ENCODE measurements at places on chromosomes 6 and 20.

- no peak for DNase-seq
These were observed 49.9 kb downstream of the CLIC5 start for GRCh38 chr6:45965792-45966191.

DNA sequence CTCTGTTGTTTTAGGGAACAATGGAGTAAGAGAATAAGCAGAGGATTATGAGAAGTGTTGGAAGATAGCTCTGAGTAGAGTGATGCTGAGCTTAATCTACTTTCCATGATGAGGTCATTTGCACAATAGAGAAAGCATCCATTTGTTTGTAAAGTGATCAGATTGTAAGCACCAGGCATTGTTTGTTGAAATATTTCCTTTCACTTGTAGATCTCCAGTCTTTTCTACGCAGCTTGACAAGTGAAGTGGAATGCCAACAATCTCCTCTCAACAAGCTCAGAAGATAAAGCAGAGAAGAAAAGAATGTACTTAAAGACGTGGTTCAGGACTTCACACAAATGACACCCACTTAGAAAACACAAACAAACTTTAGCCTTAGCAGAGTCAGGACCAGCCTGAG is 80.1 kb upstream of the MARCKS start:
- no peak for DNase-seq

- DNase-seq = no peak
These were observed 96.6 kb downstream of the YTHDF1 start for GRCh38 chr20:63119121-63119962.

- peak; percentile 83 for DNase-seq
These were observed at the start of gene STK35 for GRCh38 chr20:2101057-2101864. Gene STK35 (plus strand): TSS chr20:2101827. CDS start chr20:2101882, 55 bp downstream.

GRCh38 chr6:136129365-136129764 is 120.7 kb downstream of the MTFR2 start:
- no peak for DNase-seq

GRCh38 chr6:163490826-163491577 is 76.5 kb downstream of the QKI start:
- DNase-seq = peak; percentile 68

GRCh38 chr20:57576617-57577550 is 16.0 kb downstream of the PCK1 start:
- no peak for DNase-seq

DNA sequence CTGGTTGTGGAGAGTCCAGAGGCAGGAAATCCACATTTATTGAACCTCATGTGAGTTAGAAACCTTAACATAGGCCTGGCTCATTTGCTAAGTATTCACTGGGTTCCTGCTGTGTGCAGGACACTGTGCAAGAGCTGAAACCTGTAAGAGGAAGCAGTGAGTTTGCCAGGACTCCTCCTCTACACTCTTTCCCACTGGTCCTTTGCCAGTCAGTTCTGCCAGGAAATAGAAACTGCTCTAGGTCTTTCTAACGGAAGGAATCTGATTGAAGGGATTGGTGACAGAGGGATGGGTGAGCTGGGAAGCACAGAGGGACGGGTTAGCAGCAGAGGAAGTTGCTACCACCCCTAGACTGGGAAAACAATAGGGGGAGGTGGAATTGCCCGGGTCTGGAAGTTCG is 234.2 kb upstream of the ECI2 start:
- no peak for DNase-seq

GRCh38 chr20:32236048-32236533 is 28.4 kb downstream of the POFUT1 start:
- no peak for DNase-seq

DNA sequence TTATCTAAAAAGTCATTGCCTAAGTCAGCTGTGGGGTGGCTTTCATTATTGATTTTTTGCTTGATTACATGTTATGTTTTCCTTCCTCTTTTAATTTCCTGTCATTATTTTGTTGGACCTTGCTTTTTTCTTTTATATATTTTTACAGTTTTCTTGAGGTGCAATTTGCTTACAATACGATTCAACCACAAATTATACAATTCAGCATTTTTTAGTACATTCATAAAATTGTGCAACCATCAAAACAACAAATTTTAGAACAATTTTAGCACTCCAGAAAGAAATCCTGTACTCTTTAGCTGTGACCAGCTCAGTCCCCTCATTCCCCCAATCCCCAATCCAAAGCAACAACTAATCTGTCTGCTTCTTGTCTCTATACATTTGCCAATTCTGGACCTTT is 608.9 kb downstream of the C6orf118 start:
- DNase-seq = no peak

DNA sequence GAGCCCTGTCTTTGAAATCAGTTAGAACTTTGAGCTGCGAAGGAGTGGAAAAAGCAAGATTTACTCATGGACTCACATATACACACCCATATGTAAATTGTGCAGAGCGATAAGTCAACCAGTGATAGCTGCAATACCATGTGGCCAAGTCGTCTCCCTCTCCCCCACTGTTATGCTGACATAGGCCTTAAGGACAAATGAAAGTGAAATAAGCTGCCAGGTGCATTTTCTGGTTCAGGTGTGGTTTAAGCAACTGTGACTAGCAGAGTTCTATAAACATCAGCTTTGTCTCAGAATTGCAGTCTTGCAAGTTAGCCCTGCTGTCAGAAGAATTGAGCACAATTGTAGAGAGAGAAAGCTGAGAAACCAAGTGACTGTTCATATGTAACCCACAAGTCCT is 9.6 kb downstream of the FAM83B start:
- peak; percentile 73 for DNase-seq

GRCh38 chr6:15754035-15754705 is 91.3 kb upstream of the DTNBP1 start:
- DNase-seq = no peak

- no peak for DNase-seq
These were observed 67.3 kb upstream of the NXT1 start for GRCh38 chr20:23283096-23283850.

DNA sequence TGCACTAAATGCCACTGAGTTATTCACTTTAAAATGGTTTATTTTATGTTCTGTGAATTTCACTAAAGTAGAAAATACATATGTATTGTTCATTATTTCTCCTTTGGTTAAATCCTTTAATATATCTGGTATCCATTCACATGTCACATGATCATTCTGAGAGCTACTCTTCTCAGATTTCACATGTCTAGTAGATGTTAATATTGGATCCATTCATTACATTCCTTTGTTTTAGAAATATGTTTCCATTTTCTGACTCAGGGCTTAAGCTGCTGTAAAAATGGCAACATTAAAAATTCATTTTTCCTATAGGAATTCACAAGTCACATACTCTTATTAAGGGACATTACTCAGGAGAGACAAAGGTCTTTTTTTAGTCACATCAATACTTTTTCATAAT is 205.4 kb downstream of the ZFAND3 start:
- no peak for DNase-seq

DNA sequence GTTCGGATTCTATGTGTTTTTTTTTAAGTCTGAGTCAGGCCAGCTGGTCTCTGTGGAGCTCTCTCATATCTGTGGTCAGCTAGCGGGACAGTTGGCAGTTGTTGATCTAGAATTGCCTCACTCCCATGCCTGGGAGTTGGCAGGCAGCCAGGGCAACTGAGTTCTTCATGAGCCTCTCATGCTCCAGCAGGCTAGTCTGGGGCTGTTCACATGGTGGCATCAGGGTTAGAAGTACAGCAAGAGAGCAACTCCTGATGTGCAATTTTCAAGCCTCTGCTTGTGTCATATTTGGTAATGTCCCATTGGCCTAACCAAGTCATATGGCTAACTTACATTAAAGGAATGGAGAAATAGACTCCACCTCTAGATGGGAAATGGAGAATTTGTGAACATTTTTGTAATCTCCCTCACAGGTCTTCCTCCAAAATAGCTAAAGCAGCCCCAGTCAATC is 6.7 kb upstream of the IFT52 start:
- peak; percentile 44 for DNase-seq

- DNase-seq = no peak
These were observed 95.6 kb downstream of the JARID2 start for GRCh38 chr6:15341311-15342001.

GRCh38 chr6:166437661-166438060 is 54.9 kb upstream of the MPC1 start:
- no peak for DNase-seq

DNA sequence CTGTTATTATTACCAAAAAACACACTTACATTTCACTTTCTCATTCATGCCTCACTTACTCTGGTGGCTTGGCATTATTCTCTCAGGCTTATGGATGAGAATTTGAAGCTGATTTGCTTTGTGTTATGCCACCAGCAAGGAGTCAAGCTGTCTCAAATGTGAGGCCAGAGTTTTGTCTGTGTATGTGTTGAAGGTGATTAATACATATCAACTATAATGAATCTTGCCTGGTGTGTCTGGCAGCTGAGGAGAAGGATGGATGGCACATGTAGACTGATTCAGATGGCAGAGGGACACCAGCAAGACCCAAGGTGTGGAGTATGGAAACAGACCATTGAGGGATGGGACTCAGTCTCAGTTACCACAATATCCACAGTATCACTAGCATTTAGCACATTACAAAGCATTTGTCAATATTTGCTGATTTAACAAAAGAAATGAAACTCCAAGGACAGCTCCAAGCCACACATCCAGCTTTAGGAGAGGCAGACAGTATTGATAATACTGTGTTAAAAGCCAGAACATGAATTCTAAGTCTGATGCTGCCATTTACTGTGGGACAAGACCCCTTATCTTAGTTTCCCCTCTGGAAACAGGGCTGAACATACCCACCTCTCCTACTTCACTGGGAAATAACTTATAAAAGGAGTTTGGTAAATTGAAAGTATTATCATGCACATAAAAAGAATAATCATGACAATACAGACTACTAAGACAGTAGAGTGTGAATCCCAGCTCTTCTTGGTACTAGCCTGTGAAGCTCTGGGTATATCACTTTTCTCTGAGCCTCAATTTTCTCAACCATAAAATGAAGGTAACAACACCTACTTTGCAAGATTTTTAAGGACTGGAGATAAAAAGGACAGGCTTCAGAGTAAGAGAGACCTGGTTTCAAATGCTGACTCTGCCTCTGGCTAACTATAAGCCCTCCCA is 11.2 kb downstream of the BCL2L1 start:
- no peak for DNase-seq

GRCh38 chr6:140566781-140567277 is 1192.4 kb upstream of the CITED2 start:
- no peak for DNase-seq

GRCh38 chr6:38498085-38498484 is 141.6 kb downstream of the BTBD9 start:
- DNase-seq = no peak

- no peak for DNase-seq
These were observed 99.3 kb downstream of the RAMACL start for GRCh38 chr6:166487148-166487547.

- DNase-seq = no peak
These were observed 12.5 kb upstream of the THBD start for GRCh38 chr20:23061734-23062561.

- no peak for DNase-seq
These were observed 71.3 kb downstream of the MANEA start for GRCh38 chr6:95648636-95649035.

- no peak for DNase-seq
These were observed 28.9 kb downstream of the UTRN start for GRCh38 chr6:144314003-144314485.

- DNase-seq = no peak
These were observed 654.3 kb upstream of the CHD6 start for GRCh38 chr20:42272516-42272915.

Data from colonic mucosa (tissue), 4 donors.